ENCODE measurements at places on chromosomes 6 and 20. TPM values are rescaled to one million over a fixed set of nuclear protein-coding genes. Genes with fewer than 3 reads are reported as not detected.

DNA sequence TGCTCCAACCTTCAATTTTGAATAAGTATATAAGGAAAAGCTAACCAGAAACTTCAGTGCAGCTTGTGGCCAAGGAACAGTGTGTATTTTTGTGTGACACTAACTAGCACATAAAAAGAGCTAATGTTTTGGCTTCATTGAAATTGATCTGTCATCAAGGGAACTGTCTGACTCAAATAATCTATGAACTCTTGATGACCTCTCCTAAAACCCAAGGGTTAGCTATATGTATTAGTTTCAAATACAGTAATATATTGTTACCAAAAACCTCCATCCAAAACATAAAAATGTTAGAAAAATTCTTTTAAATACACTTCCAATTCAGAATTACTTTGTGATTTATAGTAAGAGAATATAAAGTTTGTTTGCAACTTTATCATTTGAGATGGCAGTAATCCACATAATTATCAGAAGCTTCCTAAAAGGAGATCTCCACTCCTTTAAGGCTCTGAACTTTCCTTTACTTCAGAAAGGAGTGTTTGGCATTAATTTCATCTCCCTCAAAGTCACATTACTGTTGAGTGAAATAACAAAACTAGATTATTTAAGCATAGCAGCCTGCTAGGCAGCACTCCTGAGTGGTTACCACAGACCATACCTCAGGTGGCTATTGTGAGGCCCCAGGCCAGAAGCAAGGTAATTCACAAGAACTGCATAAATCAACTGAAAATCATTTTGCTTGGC is 46.3 kb upstream of the HSF2 start:
- no peak for DNase-seq

GRCh38 chr20:49794336-49795134 is 18.1 kb upstream of the SLC9A8 start:
- DNase-seq: peak; percentile 59

- DNase-seq: no peak
These were observed 236.9 kb downstream of the BCAS1 start for GRCh38 chr20:53833333-53834061.

DNA sequence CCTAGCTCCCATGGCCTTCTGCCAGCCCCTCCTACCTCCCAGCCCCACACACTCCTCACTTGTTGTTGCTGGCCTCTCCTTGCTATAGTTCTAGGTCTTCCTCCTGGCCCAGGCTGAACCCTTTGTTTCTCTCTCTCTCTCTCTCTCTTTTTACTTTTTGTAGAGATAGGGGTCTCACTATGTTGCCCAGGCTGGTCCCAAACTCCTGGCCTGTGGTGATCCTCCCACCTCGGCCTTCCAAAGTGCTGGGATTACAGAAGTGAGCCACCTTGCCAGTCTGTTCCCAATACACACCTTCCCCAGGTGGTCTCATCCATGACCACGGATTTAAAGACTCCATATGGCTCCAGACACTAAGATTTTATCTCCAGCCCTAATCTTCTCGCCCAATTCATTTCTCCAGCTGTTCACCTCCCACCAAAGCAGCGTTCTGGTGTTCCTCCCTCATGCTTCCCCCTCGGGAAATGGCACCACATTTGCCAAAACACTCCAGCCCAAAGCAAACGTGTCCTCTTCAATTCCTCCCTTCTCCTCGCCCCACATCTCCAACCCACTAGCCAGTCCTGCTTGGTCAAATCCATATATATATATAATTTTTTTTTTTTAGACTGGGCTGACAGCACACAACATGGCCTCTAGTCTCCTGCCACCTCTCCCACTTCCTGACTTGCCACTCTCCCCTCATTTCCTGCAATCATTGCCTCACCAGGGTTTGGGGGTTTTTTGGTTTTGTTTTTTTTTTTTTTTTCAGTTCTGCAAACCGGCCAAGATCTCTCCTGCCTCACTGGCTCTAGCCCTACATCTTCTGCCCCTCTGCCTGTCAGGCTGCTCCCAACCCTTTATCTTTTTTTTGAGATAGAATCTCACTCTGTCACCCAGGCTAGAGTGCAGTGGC is 104.4 kb downstream of the NCR2 start:
- no peak for DNase-seq

GRCh38 chr20:35468671-35469334 is 13.4 kb downstream of the CEP250 start:
- peak; percentile 22 for DNase-seq

ULBP3 gene
- total RNA-seq: 8.4 TPM

DNA sequence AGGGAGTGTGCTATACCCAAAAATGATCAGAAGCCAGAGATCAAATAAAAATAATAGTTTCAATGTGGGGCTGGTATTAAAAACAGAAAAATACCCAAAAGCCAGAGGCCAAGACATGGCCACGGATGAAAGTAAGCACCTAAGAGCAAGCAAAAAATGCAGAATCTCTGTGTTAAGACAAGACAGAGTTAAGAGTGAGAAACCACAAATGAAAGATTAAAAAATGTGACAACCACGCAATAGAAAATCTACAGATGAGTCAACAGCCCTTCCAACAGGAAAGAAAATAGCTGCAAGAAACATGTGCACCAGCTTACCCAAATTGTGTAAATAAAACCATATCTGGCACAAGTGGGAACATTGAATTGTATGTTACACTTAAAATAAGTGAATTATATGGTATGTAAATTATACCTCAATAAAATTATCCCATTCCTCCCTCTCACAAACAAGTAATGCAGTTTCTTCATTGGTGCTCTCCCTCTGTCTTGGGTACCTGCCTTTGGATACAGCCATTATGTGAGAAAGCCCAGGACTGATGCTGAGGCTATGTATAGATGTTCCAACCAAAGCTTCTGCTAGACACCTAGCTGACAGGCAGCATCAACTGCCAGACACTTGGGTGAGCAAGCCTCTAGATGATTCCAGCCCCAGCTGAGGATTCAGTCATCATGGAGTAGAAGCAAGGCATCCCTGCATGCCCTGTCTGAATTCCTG is 55.3 kb upstream of the UFL1 start:
- no peak for DNase-seq

CNKSR3 gene
- total RNA-seq: 4.0 TPM

DNA sequence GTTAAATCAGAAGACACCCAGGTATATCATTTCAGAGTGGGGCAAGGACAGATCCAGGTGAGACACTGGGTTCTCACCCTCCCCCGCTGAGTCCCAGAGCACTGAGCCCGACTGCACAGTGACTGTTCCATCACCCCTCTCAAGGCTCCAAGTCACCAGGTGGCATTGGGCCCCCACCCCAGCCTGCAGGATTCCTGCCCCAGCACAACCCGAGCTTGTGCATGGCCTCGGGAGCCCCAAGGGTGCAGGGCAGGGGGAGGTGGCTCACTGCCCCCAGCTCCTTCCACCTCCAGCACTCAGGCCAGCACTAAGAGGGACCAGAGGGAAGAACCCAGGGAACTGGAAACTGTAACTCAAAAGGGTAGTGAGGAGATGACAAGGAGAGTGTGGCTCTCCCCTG is 39.3 kb upstream of the CST5 start:
- DNase-seq: no peak

FOXC1 gene
- total RNA-seq: 16.5 TPM

- DNase-seq: no peak
These were observed 87.9 kb downstream of the KIF13A start for GRCh38 chr6:17899491-17899890.

DNA sequence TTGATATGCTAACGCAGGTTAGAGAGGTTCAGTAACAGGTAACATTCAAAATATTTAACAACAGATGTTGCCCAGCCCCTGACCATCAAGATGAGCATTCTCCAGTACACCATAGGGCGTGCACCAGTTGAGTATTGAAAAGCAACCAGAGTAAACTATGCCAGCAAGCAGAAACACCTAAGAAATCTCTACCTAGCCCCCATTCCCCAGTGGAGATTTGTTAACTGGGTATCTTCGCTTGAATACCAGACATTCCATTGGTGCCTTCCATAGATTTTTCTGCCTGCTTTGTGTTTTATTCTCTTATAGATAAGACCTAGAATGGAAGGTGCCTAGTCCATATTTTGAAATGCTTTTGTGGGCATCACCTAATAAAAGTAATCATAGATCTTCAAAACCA is 623.9 kb downstream of the KIF16B start:
- DNase-seq: no peak

- DNase-seq: no peak
These were observed 1.1 kb upstream of the PRSS35 start for GRCh38 chr6:83511266-83511665.

GRCh38 chr20:37853823-37854375 is 49.0 kb upstream of the VSTM2L start:
- DNase-seq: no peak

- no peak for DNase-seq
These were observed 241.8 kb upstream of the SULF2 start for GRCh38 chr20:48026981-48027592.

- no peak for DNase-seq
These were observed 3.7 kb downstream of the PIM1 start for GRCh38 chr6:37173493-37174195.

GRCh38 chr6:167394339-167394738 is 69.5 kb downstream of the TTLL2 start:
- DNase-seq: no peak

DNA sequence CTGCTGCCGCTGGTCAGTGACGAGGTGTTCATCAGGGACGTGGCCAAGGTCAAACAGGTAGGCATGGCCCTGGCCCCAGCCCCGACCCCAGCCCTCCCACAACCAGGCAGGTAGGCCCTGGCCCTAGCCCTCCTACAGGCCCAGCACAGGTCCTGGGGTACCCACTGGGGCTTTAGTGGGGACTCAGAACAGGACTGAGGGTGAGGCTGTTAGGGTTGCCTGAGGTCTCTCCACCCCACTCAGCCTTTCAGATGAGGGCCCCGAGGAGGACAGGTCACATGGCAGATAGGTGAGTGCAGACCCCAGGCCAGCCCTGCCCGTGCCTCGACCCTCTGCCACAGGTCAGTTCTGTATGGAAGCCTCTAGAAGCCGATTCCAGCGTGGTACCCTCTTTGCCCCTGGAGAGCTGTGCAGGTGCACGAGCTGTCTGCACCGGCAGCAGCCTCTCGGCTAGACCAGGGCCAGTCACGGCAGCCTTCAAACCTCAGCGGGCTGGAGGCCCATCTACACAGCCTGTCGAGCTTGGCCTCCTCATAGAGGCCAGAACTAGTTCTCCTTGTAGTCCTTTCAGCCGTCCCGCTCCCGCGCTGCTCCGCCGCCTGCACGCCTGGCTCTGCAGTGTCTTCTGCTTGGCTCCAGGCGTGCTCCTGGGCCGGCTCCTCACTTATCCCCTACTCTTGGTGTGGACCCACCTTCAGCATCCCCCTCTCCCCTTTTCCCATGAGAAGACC is 35.5 kb downstream of the PYGB start:
- DNase-seq: no peak

NDUFAF4 gene
- total RNA-seq: 39.6 TPM

GRCh38 chr6:70725817-70726415 is 58.2 kb downstream of the SMAP1 start:
- no peak for DNase-seq

BRPF3 gene
- total RNA-seq: 49.7 TPM

DNA sequence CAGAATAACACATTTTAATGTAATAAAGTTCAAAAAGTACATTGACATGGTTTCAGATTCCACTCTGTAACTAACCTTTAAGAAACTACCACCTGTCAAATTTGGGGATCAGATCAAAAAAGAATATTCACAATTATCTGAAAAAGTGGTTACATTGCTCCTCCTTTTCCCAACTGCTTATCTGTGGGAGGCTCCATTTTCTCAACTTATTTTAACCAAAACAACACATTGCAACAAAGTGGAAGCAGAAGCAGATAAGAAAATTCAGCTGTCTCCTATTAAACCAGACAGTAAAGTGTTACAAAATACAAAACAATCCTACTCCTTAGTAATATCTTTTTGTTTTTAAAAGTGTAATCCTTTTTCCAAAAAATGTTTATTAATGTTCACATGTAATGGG is 61.4 kb downstream of the PDSS2 start:
- DNase-seq: no peak

RAET1G gene
- total RNA-seq: not detected

GRCh38 chr6:32604434-32604877 is 14.8 kb upstream of the HLA-DRB1 start:
- DNase-seq: no peak

- DNase-seq: no peak
These were observed 17.8 kb downstream of the GRM4 start for GRCh38 chr6:34128045-34128444.

GRCh38 chr20:34883087-34883688 is 6.8 kb downstream of the ACSS2 start:
- no peak for DNase-seq

GRCh38 chr20:17457588-17458190 is 73.5 kb downstream of the BFSP1 start:
- DNase-seq: no peak

Measured in Calu3 (cell line).